ENCODE measurements at places on chromosomes 1 and 21.

DNA sequence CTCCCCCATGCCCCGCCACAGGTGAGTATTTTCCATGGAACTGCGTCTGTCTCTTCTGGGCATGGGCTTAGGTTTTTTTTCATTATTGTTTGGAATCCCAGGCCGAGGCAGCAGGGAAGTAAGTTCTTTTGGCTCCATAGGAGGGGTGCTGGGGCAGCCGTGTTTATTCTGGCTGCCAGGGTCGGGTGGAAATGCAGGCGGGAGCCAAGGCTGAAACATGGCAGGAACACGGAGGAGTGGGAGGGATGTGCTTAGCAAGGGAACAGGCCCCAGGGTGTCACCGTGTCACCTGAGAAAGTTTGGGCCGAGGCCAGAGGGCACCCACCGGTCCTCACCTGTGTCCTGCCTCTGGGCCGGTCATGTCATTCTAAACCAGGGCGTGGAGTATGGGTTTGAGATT lies 4.5 kb upstream of the DHRS3 start:
- no peak for DNase-seq

DNA sequence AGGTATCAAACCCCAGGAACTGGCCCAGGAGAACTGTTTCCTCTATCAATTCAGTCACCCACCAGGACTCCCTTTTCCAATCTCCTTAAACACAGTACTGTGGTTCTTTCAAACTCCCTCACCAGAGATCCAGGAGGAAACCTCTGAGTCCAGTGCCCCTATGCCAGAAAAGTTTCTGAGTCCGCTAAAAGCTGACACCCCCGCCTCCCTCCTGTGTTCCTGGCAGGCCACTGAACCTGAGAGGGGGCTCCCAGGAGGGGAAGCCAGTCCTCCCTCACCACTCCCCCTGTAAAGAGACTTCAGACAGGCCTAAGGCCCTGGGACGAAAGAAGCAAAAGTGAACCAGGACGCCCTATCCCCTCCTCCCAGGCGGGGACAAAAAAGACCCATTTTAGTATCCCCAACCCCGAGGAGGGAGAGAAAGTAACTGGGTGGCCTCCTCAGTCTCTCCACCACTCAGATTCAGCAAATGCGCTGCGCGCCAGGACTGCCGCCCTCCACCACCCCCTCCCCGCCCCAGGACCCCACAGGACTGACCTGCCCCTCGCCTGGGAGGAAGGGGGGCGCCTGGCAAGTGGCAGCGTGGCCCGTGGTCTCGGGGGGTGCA lies 624 bp downstream of the SLC41A1 start:
- DNase-seq = peak; percentile 75

DNA sequence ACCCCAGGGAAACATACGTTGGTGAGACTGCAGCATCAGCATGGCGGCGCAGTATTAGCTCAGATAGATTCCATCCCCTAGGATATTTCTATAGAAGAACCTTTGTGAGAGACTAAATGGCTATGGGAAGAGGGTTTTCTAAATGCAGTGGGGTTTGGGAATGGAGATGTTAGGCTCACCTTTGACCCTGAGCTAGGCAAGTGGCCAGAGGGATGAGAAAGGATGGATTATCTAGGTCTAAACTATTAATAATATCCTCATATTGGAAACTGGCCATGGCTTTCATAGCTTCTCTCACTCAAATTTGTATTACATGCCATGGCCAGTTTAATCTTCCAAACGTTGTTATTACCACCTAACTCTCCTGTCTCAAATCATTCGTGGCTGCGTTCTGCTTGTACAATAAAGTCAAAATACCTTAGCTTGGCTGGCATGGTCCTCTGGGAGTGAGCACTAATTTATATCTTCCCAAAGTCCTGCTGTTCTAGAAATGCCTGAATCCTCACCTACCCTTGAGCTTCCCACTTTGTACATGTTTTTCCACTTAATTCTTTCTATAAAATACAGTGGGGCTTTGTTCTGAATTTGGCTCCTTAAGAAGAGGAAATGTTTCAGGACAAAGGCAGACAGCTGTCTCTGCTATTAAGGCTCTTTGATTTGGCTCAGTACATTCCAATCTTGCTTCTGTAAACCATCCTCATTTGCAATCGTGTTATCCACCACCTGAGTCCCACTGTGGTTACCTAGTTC lies 31.0 kb upstream of the COG2 start:
- no peak for DNase-seq

DNA sequence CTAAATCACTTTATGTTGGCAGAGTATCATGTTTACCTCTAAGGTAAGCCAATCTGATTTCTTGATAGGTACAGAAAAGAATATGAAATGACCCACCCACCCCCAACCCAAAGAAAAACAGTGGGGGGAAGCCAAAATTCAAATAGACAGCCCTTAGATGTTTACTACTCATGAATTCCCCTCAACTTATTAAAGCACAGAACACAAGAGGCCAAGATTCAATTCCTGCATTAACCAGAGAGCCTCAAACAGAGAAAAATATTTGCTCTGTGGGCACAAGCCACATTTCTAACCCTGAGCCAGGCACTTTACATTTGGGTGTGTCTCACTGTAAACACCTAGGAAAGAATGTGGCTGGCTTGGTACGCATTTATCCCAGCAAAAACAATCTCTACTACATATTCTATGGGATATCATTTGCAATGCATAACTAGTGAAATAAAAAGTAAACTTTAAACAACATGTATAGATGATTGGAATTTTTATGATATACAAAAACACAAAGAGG lies 84.3 kb downstream of the PTPN14 start:
- no peak for DNase-seq

GRCh38 chr1:101741910-101742309 lies 254.8 kb downstream of the OLFM3 start:
- DNase-seq = no peak
